ENCODE measurements at places on chromosomes 4 and X. TPM values are rescaled to one million over a fixed set of nuclear protein-coding genes. Genes with fewer than 3 reads are reported as not detected.

TEX11 gene
- not detected for total RNA-seq

F8A1 gene
- total RNA-seq = 5.2 TPM

PAGE2B gene
- not detected for total RNA-seq

PNPLA4 gene
- 23.3 TPM for total RNA-seq

UGT2B17 gene
- not detected for total RNA-seq

DDIT4L gene
- total RNA-seq = 9.5 TPM

CYP2U1 gene
- 37.6 TPM for total RNA-seq

GPC4 gene
- total RNA-seq = not detected

RNF175 gene
- total RNA-seq = 0.46 TPM

SH3D19 gene
- total RNA-seq = 21.3 TPM

THAP9 gene
- 5.4 TPM for total RNA-seq

CHRDL1 gene
- total RNA-seq = 0.33 TPM
